Natural killer cell treated with Interleukin-12 subunit alpha and Interleukin-12 subunit beta and Interleukin-15 and Interleukin-18, amount 100 ng/mL, for 72 hours (primary cell): ENCODE measurements at places on chromosomes 11 and 22.

DNA sequence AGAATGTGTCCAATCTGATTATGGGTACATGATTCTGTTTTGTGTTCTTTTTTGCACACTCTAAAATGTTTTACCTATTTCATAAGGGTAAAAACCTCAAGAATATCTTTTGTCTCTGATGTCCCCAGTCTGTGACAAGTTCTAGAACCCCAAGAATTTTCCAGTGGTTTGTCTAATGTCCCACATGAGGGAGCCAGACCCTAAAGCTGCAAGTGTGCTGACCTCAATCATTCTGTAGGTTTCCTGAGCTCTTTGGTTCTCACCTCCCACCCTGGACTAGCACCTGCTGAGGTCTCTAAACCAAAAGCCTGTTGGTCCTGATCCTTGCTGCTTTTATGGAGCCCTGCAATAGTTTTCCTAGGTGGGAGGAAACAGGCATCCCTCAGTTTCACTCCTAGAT, 149.8 kb upstream of the MPPED2 start:
- DNase-seq, result no peak

- peak; percentile 23 for DNase-seq
Measured at GRCh38 chr11:2092464-2092910, 46.7 kb downstream of the IGF2 start.

GRCh38 chr22:43185860-43186261, 1.1 kb downstream of the TTLL12 start:
- no peak for DNase-seq

DNA sequence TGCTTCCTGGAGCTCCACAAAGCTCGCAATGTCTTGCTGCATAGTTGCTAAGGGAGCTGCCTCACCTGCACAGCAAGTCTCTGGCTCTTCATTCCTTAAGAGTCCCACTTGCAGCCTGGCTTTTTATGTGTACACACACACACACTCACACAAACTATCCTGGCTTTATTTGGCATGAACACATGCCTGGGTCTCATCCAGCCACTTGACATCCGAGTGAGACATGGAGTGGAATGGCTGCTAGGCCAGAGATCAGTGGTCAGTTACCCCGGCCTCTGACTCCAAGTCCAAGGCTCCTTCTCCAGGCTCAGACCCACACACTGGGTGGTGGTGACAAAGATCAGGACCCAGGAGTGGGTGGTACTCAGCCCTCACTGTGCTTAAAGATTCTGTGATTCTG, 37.9 kb upstream of the CLTCL1 start:
- DNase-seq, result no peak

GRCh38 chr11:1375955-1376258, 13.8 kb upstream of the BRSK2 start:
- DNase-seq, result no peak

GRCh38 chr11:21343204-21343603, 673.8 kb downstream of the NELL1 start:
- no peak for DNase-seq

GRCh38 chr11:123069908-123070821, 8.2 kb upstream of the HSPA8 start:
- DNase-seq, result peak; percentile 16

GRCh38 chr11:68938816-68939582, 35.3 kb downstream of the IGHMBP2 start:
- DNase-seq, result peak; percentile 59

GRCh38 chr11:19970944-19971343, 189.3 kb downstream of the DBX1 start:
- DNase-seq, result peak; percentile 65

DNA sequence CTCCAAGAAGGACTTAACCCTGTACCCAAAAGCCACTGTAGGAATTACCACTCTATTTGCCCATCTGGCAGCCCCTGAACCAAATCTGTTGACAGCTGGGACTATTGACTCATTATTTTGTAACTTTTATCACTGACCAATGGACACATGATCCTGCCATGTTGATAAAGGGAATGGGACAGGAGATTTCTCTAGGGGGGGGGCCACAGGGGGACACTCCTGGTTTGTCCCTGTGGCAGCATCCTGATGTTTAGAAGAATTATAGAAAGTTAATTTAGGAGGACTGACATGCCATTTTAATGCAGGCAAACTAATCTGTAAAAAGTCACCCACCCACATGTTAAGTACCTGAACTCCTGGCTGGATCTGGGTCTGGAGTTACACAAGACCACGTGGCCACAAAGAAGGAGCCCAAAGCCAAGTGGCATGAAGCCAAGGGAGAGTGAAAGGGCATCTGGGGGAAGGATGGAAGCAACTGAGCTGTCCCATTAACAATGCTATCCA, 558.1 kb downstream of the ETS1 start:
- DNase-seq, result no peak
